ENCODE measurements at places on chromosomes 12 and 14.

GRCh38 chr14:99123208-99123870, 148.7 kb downstream of the BCL11B start:
- no peak for DNase-seq

DNA sequence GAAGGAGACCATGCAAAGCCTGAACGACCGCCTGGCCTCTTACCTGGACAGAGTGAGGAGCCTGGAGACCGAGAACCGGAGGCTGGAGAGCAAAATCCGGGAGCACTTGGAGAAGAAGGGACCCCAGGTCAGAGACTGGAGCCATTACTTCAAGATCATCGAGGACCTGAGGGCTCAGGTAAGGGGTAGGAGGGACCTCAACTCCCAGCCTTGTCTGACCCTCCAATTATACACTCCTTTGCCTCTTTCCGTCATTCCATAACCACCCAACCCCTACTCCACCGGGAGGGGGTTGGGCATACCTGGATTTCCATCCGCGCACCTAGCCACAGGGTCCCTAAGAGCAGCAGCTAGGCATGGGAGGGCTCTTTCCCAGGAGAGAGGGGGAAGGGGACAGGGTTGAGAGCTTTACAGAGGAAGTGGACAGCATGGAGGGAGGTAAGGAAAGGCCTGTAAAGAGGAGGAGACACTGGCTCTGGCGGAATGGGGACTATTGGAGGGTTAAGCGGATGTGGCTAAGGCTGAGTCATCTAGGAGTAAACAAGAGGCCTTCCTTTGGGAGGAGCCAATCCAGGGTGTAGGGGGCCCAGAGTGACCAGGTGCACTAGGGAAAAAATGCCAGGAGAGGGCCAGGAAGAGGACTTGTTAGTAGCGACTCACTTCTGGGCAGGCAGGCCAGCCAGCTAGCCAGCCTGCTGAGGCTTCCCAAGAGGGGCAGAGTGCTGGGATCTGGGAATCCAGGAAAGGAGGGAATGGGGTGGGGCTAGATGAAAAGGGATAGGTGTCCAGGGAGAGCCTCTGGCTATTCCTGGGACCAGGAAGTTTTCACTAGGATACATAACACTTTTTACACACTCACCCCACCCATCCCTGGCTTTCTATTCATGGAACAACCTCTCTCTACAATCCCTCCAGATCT, 754 bp downstream of the KRT18 start:
- DNase-seq, result no peak

- no peak for DNase-seq
Measured at GRCh38 chr14:97788846-97789526, 991.8 kb downstream of the VRK1 start.

GRCh38 chr14:20775901-20776300, 5.2 kb upstream of the RNASE6 start:
- DNase-seq, result no peak

DNA sequence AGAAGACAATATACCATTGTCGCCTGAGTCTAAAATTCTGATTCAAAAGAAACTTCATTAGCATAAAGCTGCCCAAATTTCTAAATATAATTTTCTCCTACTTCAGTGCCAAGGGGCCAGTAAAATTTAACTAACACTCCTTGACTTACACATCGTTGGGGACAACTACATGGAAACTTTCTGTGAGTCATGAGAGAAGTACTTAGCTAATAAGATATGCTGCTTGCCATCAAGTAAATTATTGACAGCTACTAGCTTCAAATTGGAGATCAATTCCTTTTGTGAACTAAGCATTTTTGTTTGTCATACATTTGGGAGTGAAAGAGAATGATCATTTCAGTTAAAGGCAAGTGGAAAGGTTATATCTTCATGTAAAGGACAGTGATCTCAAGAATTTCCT, 373.3 kb downstream of the MDGA2 start:
- no peak for DNase-seq

GRCh38 chr12:26697217-26697616, 135.8 kb downstream of the ITPR2 start:
- DNase-seq, result no peak

- DNase-seq, result no peak
Measured at GRCh38 chr12:124766727-124767065, 97.0 kb downstream of the SCARB1 start.
